ENCODE measurements at places on chromosomes 3 and 15.

DNA sequence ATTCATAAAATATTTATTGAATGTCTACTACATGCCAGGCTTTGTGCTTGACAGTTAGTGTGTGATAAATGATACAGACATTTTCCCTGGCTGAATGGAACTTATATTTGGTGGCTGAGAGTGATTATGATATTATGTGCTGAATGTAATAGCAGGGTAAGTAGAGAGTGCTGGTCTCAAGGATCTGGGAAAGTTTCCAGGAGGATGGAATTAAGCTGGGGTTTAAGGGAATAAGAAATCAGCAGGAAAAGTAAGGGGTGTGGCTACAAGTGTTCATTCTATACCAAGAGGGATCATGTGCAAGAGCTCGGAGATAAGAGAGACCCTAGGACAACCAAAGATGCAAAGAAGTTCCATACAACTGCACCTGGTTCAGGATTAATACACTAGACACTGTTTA, 500.1 kb upstream of the CFAP20DC start:
- DNase-seq: no peak

GRCh38 chr3:9563851-9564250, 10.2 kb upstream of the LHFPL4 start:
- DNase-seq: no peak

DNA sequence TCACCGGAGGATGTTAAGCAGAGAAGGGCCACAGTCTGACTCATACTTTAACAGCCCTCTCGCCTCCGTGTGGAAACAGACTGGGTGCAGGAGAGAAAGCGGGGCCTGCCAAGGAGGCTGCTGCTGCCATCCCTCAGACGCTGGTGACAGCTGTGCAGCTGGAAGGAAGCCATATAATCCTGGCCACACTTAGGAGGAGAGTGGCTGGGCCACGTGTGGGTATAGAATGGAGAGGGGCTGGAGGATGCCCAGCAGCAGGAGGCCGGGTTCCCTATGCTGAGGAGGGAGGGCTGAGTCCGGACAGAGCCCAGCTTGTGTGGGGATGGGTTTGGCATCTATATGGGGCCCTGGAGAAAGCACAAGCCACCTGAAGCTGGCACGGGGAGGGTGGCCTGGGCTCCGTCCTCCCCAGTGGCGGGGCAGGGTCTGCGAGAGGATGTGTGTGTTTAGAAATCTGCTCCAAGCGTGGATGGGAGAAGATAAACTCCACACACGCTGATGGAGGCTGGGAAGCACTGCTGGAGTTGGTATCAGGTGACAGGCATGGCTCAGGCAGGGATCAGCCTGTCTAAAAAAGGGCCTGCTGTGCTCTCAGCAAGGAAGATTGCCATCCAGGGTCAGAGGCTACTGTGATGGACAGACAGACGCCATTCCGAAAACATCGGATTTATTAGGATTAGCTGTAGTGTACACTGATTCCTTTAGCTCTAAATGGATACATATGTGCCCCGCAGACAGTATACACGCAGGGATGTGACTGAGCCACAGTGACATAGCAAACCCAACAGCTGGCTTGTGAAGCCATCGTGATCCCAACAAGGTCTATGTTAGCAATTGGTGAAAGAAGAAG, 15.9 kb downstream of the ABTB1 start:
- DNase-seq: no peak

DNA sequence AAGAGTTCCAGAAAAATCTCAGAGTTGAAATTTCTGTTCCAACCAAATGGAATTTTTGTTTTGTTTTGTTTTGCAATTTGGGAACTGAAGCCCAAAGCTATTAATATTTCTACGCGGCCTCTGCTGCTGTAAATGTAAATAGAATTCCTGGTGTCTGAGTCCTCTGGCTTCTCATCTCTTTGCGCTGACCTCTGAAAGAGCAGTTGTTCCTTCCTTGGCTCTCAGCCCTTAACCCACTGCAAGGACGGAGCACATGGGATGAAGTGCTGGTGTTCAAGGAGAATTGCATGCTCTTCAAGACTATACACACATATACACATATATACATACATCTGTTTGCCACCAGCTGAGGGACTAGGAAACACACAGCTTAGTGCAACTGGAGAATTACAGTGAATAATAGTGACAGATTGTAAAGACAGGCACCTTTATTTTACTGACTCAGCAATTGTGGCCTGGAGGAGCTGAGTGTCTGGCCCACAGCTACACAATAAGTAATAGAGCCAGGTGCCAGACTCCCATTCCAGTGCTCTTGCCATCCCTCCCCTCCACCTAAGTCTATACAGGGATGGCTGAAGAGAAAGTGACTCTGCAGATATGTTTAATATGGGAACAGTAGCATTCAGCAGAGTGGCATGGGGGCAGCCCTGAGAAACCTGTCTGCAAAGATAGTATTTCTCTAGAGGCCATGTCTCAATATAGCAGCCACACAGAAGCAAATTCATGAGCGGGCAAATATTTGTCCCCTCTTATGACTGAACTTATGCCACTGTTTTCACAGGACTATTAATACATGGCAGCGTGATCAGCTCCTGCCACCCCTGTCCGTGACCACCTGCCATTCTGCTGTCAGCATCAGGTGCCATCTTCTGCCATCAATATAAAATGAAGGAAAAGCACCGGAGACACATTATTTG, 42.3 kb downstream of the NEK10 start:
- peak; percentile 88 for DNase-seq

GRCh38 chr15:91319371-91320059, 219.5 kb downstream of the SV2B start:
- no peak for DNase-seq

GRCh38 chr15:88334436-88334835, 77.9 kb upstream of the NTRK3 start:
- DNase-seq: no peak

DNA sequence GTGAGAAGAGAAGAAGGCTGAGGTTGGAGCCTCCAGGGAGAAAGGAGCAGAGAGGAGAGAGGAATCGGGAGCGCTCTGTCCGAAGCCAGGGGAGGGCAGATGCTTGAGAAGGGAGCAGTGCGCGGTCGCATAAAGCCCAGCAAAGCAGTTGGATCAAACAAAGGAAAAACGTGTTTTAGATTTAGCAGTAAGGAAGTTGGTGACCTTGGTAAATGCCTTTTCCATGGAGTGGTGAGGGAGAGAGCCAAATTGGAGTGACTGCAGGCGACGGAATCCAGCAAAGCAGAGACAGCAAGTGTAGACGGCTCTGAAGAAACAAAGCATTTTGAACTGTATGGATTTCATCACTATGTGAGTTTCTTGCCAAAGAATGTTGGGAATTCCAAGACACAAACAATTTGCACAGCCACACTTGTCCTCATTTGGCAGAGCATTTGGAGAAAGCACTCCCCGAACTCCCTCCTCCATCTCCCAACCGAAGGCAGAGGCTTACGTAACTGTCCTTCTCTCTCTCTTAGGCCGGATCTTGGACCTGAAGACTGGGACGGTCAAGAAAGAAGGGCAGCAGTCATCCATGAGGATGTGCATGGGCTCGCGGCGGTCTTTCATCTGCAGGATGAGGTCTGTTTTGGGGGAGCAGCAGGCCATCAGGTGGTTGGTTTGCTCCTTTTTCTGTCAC, 103.6 kb downstream of the ARNT2 start:
- peak; percentile 90 for DNase-seq

GRCh38 chr15:66698318-66698961, 3.6 kb upstream of the SMAD6 start:
- no peak for DNase-seq

DNA sequence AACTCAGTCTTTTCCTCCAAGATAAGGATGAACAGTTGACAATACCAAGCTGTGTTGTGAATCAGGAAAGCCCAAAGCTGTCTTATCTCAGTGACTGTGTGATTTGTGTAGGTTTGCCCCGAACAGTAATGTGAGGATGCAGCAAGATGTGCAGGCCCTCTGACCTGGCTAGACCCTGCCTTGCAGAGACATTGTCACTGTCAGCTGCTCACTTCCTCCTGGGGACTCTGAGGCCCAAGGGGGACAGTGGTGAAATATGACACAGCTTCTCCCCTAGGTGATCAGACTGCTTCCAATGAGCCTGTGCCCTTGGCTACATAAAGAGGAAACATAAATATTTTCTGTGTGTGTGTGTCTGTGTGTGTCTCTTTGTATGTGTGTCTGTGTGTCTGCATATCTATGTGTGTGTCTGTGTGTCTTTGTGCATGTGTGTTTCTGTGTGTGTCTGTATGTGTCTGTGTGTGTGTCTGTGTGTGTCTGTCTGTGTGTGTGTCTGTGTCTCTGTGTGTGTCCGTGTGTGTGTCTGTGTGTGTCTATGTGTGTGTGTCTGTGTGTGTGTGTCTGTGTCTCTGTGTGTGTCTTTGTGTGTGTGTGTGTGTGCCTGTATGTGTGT, 21.7 kb downstream of the LRRK1 start:
- no peak for DNase-seq

DNA sequence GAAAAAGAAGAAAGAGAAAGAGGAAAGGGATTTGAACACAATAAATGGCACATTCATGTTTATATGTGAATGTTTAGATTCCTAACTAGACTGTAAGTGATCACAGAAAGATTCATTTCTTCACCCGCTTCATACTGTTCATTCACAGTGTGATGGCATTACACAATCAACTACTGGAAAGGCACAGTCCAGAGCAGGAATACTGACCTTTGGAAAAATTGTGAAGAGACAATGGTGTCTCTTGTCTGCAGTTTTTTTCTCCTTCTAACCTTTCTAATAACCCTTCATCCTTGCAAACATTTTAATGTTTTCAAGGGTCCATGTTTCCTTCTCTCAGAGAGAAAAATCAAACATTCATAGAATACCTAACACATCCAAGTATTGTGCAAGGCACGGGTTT, 180.9 kb upstream of the SOX14 start:
- DNase-seq: no peak

GRCh38 chr3:186646841-186647240, 6.6 kb downstream of the FETUB start:
- no peak for DNase-seq

DNA sequence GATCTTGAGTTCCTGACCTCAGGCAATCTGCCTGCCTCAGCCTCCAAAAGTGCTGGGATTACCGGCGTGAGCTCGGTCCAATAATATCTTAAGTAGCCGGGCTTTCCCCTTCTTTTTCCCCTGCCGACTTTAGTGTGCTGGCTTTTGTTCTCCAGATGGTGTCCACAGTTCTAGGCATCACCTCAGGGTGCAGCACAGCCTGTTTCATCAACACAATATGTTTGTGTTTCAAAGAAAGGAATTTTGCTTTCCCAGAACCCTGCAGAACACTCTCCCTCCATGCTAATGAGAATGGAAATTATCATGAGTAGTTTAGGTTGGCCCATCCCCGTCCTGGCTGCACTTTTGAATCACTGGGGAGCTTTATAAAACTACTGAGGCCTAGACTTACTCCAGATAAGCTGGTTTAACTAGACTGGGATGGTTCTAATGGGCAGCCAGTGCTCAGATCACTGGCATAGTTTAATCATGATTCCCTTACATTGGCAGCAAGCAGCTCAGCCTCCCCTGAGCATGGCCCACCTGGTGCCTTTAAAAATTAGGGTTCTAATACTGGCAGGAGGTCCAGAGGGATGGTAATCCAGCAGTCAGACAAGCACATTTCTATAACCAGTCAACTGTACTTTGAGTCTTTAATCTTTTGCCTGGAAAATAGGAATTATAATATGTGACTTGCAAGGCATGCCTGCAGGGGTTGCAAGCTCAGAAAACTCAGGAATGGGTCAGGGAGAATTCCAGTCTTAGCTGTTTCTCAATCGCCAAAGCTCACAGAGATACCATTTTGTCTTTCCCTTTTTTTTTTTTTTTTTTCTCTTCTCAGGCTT, 127.6 kb upstream of the RASGRP1 start:
- no peak for DNase-seq

GRCh38 chr15:67641453-67641852, 99.0 kb downstream of the MAP2K5 start:
- DNase-seq: no peak

- no peak for DNase-seq
Measured at GRCh38 chr3:16051691-16052090, 122.8 kb upstream of the GALNT15 start.

DNA sequence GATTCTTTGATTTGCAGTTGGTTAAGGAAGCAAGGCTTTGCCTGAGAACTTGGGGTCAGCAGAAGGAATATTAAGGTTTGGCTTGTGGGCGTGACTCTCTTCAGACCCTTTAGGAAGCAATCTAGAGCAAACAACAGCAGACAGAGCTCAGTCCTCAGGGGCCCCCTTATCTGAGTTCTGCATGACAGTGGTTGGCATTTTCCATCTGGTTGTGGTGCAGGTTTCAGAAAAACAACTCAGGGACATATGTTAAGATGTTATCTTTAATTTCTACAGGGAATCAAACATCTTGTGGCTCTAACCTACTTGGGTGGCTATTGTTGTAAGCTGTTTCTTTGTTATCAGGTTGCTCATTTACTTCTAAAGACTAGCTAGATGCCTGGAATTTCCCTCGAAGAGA, 141.4 kb downstream of the VPS8 start:
- DNase-seq: no peak

DNA sequence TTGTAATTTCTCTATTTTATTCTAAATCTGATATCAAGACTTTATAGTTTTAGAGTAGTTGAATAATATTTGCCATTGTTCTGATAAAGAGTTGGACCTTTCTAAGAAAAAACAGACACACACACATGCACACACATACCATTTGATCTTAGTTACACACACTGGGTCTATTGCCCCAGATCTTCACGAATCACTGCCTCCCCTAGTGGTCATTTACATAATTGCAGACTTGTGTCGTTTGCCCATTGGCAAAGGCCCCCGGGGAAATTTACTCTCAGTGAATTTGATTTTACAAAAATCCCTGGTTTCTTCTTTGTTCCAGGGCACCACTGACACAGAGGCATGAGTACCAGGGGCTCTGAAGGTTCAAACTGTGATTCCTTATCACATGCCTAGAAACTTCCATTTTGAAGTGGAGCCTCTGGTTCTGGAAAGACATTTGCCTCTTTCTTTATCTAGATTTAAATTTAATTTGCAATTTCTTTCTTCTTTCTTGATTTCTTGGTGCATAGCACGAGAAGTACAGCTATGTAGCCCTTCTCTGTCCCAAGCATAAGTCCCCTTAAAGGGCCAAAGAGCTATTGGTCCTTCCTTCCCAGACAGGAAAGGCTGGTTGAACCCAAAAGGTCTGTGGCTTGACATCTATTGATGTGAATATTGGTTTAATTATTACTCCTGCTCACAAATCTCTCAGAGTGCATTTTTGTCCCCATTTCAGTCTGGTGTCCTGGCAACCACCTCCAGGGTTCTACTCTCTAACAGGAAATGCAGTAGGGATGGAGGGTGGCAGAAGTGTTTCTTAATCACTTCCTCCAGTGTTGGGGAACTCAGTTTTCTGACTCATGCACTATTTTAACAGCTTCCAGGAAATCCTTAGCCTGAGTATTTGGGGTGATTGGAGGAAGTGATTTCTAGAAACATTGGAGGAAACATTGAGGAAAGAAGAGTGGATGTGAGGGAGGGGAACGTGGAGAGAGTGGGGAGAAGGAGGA, 32.4 kb upstream of the SLC6A11 start:
- no peak for DNase-seq

DNA sequence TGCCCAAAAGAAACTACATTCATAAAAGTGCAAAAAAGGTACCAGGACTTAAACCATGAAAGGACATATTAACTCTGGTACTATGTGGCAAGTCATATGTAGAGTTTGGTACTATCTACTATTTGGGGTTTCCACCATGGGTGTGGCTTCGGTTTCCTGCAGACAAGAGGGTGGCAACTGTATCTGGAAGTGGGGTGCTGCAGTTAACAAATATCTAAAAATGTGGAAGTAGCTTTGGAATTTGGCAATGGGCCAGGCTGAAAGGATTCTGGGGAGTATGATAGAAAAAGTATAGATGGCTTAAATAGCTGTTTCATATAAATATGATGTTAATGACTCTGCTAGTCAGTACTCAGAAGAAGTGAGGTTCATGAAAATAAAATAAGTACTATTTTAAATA, 44.0 kb downstream of the PLSCR2 start:
- DNase-seq: no peak
